ENCODE measurements at places on chromosomes 1 and 21. TPM values are rescaled to one million over a fixed set of nuclear protein-coding genes. Genes with fewer than 3 reads are reported as not detected.

The SPATA17 gene
- 0.22 TPM for total RNA-seq

The SMG7 gene
- 8.5 TPM for total RNA-seq

The NEK2 gene
- total RNA-seq, result 36.4 TPM

The NOTCH2NLA gene
- 30.0 TPM for total RNA-seq

The DYNLT4 gene
- not detected for total RNA-seq

The OR2T33 gene
- not detected for total RNA-seq

The ATP1B1 gene
- total RNA-seq, result 73.0 TPM

The HPCAL4 gene
- 0.07 TPM for total RNA-seq

The OR10Z1 gene
- not detected for total RNA-seq

The OR2T4 gene
- not detected for total RNA-seq

The RHOC gene
- total RNA-seq, result 1,011 TPM

The GJB5 gene
- not detected for total RNA-seq

The C1QTNF12 gene
- 1.7 TPM for total RNA-seq

The LINGO4 gene
- total RNA-seq, result not detected

The MYOG gene
- total RNA-seq, result not detected

The MTMR11 gene
- total RNA-seq, result 10.1 TPM
